Trophoblast cell (in vitro differentiated cells and primary cell): ENCODE measurements at places on chromosomes 11 and 22.
A peak's percentile ranks its signal among the peaks of the same experiment; 100 is the strongest.

- no peak for DNase-seq
These were observed 14.7 kb upstream of the GNAZ start for GRCh38 chr22:23055449-23056179.

DNA sequence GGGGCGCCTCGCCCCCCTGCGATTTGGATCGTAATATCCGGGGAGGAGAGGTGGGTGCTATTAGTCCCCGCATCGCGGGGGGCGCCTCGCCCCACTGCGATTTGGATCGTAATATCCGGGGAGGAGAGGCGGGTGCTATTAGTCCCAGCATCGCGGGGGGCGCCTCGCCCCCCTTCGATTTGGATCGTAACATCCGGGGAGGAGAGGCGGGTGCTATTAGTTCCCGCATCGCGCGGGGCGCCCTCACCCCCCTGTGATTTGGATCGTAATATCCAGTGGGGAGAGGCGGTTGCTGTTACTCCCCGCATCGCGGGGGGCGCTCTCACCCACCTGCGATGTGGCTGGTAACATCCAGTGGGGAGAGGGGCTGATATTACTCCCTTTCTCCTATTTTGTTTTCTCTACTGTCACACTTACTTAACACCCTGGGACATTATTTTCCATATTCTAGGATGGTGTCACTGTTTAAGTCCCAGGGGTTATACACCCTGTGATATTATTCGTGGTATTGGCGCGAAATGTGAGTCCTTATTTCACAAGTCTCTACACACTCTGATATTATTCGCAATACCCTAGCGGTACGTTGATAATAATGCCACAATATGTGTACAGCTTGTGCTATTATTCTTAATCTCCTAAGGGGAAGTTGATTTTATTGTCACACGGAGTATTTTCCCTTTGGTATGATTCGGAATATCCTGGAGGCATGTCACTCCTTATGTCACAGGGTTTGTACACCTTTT, 57.8 kb upstream of the ALDH3B2 start:
- DNase-seq: no peak

GRCh38 chr11:113667801-113668200, 38.3 kb downstream of the TMPRSS5 start:
- DNase-seq: no peak

DNA sequence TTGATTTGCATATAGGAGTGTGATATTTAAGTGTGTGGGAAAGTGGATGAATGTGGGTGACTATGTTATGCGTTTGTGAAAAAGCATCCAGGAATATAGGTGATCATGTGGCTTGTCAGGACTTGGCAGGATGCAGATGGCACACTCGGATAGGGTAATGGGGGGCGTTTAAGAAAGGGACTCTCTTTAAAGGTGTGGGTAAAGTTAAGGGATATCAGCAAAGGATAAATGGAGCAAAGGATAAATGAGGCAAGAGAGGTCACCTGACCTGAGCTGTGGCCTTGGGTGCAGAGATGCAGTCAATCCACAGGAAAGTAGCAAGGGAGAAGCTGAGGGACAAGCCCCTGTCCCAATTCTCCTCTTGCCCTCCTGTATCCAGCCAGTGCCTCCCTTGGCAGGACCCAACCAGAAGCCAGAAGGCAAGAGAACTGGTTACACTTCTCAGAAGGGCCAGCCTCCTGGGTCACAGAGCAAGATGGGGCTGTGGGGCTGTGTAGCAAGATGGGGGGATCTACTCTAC, 47.5 kb upstream of the GRAMD1B start:
- DNase-seq: no peak

DNA sequence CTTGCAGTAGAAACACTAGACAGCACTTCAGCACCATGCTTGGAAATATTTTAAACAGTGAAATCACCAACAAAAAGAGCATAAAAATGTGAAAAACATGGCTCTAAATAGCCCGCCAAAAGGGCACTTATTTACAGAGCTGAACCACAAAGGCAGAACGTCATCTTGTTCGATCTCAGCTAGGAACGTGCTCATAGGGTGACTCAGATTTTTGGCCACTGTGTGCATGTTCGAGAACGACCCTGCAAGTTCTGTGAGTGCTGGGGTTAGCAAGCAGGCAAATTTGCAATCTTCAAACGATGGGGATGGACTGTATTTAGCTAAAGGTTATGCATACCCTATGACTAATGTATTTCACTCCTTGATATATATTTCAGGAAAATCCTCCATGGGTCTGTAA, 30.6 kb downstream of the OR2AT4 start:
- DNase-seq: no peak

GRCh38 chr22:44158816-44159215, 21.9 kb upstream of the PARVG start:
- DNase-seq: no peak

DNA sequence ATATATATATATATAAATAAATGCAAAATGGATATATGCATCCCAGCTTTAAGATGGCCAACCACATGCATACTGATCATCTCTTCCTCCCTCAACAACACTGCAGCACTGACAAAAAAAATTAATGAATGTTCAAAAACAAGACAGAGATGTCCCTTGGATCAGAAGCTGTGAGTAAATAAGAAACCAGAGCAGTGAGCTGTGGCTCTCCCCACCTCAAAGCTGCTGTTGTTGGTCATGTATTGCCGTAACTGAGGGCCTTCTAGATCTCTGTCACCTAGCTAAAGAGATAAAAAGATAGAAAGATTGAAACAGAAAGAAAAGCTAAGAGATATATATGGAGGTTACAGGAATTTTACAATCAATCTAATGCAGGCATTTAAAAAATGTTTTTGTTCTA, 15.5 kb upstream of the TMEM135 start:
- DNase-seq: no peak

DNA sequence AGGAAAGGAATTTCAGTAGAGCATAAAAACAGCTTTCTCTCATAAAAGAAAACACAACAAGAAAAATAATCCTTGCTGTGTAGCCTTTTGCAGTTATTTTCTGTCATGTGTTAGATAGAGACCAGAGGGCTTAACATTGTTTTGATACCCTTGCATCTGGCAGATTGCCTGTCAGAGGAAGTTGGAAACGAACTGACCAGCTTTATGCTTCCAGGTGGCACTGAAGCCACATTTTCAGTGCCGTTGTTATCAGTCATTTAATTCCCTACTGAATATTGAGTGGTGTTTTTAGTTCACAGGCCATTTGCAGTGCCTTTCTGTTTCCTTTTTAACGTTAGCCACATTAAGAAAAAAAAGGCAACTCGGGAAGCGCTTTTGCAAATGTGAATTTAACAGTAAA, 21.5 kb upstream of the RAG2 start:
- DNase-seq: no peak

DNA sequence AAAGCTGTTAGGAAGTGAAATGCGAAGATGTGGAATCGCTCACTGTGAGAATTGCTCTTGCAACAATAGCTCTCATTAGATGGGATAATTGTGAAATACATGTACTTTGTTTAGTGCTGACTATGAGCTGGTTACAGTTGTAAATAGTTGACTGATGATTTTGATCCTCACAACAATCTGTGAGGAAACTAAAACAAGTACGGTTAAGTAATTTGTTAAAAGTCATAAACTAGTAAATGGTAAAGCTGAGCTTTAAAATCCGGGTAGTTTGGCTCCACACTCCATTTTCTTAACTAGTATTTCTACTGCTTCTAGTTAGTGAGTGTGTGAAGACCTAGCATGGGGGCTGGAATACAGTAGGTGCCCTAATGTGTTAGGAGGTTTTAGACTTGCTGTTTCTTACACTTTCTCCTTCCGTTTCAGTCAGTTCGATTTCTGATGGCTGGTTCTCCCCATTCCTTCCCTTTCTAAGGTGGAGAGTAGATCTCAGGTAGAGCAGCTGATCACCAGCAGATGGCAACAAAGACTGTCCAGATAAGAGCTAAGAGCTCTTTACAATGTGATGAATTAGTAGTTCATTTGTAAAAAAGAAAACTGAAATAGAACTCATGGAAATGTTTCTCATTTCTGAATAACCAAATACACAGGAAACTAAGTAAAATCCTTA, 16.3 kb upstream of the CYP2R1 start:
- DNase-seq: peak; percentile 63

DNA sequence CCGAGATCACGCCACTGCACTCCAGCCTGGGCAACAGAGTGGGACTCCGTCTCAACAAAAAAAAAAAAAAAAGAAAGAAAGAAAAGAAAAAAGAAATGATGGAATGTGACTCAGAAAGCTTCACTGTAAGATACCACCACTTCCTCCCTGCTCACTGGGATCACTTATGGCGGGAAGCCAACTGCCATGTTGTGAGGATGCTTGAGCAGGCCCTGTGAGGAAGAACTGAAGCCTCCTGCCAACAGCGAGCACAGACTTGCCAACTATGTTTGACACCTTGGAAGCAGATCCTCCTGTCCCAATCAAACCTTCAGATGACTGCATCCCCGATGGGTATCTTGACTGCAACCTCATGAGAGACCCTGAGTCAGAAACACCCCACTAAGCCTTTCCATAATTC, 8.3 kb downstream of the SEC14L6 start:
- DNase-seq: no peak

DNA sequence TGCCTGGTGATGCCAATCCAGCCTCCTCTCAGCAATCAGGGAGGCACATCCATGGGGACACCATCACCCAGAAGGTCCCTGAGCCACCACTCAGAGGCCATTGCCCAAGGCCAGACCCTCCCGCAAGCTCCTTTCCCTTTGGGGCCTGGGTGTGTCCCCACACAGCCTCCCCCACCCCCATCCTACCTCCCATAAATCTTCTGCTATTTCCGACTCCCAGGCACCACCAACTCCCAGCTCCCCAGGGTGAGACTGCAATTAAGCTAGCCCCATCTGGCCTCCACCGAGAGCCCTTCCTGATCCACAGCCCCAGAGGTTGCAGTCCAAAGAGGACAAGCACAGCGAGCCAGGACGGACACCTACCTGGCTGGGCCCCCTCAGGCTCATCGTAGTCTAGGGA, 6.3 kb downstream of the ARHGAP1 start:
- no peak for DNase-seq

DNA sequence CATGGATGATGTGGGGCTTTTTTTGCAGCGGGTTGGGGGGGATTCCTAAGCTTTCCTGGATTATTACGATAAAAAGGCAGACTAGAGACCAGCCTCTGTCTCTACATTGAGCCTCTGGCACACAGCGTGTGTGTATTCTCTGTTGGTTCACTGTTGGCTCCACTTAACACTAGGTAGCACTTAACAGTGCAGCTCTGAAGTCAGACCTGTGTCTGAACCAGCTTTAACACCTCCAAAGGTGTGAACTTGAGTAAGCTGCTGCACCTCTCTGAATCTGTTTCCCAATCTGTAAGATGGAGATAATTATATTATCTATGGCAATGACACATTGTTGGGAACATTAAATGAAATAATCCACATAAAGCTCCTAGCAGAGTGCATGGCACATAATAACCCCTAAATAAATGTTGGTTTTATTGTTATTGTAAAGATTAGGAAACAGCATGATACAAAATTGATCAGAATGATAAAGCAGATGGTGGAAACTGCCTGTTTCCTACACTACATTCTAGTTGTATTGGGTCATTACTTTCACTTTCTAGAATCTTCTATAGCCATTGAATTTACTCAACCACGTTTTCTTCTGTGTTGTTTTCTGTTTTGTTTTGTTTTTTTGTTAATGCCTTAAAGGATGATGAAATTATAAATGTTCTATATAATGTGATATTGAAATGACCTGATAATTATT, 108.4 kb downstream of the ARL14EP start:
- no peak for DNase-seq

DNA sequence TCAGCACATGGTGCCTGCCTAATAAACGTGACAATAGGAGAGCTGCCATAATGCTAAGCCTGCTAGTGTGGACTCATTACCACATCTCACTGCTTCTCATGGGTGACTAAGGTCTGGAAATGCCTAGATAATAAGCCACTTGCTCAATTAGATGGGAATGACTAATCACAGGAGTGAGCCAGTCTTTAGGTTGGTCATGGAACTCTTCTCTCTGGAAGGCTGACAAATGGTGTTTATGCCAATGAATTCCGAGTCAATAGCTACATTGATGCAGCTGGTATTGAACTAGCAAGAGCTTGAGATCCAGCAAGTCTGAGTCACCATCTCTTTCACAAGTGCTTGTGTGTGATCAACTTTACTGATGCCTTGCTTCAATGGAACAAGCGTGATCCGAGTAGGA, 334.9 kb downstream of the OPCML start:
- peak; percentile 0 for DNase-seq

DNA sequence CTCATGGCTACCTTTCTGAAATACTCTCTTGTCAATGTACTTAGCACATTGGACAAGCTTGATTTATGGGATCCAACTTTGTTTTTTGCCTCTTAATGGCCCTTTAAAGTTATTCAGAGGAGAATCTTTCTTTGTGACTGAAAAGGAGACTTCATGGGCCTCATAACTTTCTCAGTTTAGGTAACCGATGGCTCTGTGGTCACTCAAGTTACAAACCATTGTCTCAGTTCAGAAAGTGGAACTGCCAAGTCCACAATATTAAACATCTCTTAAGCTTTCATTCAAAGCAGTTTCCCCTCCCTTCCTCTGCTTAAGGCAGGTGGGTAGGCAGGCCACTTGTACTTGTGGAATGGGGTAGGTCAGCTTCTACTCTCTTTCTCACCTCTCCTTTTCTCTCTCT, 12.3 kb upstream of the ARL14EP start:
- DNase-seq: no peak

GRCh38 chr11:579830-580601, 3.7 kb downstream of the PHRF1 start:
- DNase-seq: no peak

DNA sequence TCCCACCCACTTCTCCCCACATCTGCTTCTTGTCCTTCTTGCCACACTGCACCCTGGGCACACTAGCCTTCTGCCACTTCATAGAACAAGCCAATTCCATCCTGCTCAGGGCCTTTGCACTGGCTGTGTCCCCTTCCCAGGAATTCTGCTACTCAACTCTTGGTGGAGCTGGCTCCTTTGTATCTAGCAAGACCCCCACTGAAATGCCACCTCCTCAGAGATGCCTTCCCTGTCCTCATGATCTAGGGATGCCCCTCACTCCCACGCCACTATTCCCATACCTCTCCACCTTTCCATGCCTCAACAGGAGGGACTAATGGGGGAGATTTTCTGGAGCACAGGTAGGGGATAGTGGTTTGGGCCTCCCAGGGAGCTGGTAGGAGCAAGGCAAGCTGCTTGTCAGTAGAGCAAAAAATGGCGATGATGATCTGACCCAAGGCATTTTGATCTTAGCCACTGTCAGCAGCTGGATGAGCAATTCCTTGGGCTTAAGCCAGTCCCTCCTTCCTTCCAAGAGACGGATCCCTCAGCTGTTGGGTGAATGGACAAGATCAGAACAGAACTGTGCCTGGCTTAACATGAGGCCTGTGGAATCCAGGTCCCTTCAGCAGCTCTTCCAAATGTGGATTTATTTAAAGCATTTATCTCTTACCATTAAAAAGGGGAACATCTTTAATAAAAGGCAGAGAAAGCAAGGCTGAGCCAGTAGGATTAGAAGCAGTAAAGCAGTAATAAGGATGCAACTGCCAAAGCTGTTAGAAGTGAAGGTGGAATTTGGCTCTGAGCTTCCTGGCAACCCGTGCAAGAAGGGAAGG, 4.0 kb upstream of the PRDM11 start:
- DNase-seq: no peak
